NCI-H1417 (cell line): ENCODE measurements at places on chromosomes 16 and 17.

DNA sequence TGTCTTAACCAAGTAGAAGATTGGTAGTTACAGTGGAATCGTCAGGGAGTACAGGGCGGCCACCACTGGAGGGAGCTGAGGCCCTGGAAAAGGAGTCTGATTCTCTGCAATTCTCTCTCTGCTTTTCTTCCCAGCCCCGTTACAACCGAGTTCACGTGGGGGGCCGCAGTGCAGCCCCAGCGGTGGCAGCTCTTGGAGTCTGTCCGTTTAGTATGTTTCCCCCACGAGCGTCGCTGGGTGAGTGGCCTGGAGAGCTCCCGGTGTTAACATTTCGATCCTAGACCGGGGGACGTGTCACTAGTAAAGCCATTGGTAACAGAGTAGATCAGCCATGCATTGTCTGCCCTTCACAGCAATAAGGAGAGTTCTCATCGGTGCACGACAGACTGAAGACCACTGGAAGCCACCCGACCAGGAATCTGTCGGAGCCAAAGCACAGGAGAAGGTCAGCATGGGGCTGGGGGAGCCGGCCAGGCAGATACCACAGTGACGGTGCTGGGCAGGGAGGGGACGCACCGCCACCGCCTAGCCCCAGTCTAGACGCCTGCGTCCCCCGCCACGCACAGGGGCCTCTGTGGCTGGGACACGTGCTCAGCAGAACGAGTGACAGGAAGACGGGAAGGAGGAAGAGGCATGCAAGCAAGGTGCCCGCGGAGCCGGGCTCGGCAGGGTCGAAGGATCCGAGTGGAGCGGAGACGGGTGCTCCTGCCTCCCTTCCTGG lies 15.7 kb downstream of the SLC16A3 start:
- peak; percentile 29 for DNase-seq

DNA sequence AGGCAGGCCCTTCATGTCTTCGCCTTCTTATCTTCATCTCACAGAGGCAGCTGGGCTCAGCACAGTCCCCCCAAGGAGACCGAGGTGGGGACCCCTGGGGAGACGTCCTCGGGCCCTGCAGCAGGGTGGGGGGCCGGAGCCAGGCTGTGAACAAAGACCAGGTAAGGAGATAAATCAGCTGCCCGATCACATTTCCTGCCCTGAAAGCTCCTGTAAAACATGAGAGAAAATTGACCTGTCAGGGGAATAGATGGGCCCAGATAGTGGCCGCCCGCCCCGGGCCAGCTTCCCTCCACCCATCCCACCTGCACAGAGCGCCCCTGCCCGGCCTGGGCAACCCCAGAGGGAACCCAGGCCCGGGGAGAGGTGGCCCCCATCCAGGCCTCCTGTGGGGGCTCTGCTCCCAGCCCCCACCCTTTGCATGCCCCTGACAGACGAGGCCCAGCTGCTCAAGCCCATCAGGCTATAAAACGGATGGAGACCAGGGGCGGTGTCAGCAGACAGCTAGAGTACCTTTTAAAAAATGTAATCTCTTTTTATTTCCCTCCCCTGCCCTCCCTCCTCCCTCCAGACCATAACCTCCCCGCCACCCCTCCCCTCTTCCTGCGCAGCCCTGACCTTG lies 18.8 kb upstream of the SLC38A10 start:
- DNase-seq, result no peak

GRCh38 chr17:62916684-62917571 lies 49.1 kb upstream of the TANC2 start:
- no peak for DNase-seq

GRCh38 chr16:29700253-29700987 lies 21.4 kb downstream of the QPRT start:
- DNase-seq, result peak; percentile 55

- DNase-seq, result no peak
Measured at GRCh38 chr17:8048736-8049135, 9.9 kb downstream of the ALOX15B start.

GRCh38 chr16:67910158-67910557 lies 17.1 kb downstream of the PSKH1 start:
- peak; percentile 13 for DNase-seq

DNA sequence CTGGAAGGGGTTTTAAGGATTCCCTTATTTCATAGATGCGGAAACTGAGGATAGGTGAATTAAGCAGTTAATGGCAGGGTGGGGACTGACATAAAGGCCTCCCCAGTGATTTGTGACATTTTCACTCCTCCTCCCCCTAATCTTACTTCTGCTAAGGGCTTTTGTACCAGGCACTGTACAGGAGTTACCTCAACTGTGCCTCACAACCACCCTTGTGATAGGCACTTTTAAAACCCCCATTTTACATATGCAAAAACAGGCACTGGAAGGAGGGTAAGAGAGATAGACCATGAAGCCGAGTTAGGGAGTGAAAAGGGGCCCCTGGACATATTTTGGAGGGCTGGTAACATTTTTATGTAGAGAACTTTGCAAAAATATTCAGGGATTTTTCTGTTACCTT lies 862 bp upstream of the GDE1 start:
- no peak for DNase-seq

DNA sequence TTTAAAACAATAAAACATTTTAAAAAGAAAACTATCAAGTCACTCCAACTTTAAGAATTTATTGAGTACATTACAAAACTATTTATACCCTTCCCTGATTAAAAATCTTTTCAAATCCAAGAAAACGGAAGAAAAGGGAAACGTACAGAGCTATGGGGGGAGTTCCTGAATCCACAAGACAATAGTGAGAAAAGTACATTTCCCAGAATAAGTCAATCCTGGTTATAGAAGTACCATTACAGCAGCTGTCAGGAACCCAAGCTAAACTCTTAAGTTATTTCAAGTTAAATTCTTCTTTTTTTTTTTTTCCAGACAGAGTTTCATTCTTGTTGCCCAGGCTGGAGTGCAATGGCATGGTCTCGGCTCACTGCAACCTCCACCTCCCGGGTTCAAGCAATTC lies 45.7 kb downstream of the SPOP start:
- no peak for DNase-seq

GRCh38 chr16:820748-821147 lies 20.2 kb upstream of the GNG13 start:
- no peak for DNase-seq

GRCh38 chr17:17653343-17653742 lies 27.9 kb upstream of the RAI1 start:
- DNase-seq, result no peak
